ENCODE measurements at places on chromosomes 4 and X.

DNA sequence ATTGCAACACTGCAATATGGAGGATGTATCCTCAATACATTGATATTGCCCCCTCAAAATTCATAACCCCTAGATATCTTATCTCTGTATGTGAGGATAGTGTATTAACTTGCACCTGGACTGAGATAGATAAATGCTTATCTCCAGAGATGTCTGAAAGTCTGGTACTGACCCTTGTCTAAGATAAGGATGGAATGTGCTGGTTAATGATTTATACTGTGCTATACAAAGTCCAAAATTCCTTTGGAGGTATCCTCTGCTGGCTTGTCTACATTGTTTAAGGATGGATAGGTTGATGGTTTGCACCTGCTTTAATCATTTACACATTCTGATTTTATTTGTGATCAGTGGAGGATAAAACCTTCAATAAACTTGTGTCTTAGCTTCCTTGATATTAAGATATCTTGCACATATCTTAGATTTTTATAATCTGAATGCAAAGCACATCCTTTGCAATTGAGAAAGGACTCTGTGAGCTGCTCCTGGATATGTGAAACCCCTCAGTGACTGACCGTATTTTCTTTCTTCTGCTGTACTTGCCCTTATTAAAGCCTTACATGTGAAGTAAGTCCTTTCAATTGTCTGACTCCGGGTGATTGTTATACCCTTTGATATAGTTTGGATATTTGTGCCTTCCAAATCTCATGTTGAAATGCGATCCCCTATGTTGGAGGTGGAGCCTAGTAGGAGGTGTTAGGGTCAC, 430.3 kb upstream of the MAOA start:
- DNase-seq = no peak

GRCh38 chrX:20595928-20596575, 329.3 kb upstream of the RPS6KA3 start:
- DNase-seq = no peak

DNA sequence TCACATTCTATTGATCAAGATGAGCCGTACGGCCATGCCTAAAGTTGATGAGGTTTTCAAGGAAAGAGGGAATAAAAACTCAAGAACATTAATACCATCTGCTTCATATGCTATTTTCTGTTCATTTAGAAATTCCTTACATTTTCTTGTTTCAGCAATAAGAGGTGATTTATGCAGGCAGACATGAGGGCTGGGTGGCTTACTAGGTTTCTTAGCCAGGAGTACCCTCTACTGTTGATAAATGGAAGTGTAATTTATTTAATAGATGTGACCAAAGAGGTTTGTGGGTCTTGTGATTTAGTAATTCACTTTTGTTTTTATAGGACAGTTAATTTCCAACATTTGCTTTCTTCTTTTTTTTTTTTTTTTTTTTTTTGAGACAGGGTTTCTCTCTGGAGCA, 6.4 kb upstream of the SMIM9 start:
- DNase-seq = no peak

- no peak for DNase-seq
Measured at GRCh38 chr4:110442309-110442708, 33.6 kb upstream of the ENPEP start.

DNA sequence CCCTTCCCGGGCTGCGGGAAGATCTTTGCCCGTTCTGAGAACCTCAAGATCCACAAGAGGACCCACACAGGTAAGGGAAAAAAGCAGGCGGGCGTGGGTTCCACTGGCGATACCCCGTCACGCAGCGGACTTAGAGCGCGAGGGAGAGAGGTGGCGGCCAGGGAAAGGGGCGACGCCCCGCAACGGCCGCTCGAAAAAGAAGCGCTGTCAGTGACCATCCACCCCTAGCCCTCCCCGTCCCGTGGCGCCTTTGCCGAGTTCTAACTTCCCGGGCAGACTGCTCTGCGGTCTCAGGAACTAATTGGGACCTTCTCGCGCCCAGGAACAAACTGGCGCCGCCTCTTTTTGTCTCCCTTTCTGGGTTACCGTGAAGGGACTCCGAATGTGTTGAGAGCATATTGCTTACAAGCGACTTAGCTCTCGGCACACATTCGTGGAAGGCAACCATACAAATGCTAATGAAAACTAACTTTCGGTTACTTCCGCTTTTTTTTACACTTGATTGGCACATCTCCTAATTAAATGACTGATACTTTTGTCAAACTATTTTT, 1.8 kb downstream of the ZIC3 start:
- no peak for DNase-seq

DNA sequence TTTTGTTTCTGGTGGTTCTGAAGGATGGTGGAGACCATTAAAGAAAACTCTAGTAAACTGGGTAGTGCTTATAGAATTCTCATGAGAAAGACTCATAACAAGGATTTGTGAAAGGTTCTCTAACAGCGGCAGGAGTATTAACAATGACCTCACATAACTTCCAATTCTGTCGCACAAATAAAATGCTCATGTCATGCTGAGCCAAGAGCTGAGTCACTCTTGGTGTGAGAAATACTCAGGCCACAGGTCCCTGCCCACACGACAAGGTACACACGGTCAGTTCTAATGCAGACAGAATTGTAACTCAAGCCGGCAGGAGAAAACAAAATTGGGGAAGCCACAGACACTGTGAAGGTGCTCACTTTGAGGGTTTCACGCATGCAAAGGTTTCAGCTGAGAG, 34.4 kb upstream of the C4orf50 start:
- DNase-seq = no peak

GRCh38 chrX:9656871-9657270, 108.8 kb downstream of the GPR143 start:
- DNase-seq = no peak
